ENCODE measurements at places on chromosomes 7 and 10.
A peak's percentile ranks its signal among the peaks of the same experiment; 100 is the strongest.

DNA sequence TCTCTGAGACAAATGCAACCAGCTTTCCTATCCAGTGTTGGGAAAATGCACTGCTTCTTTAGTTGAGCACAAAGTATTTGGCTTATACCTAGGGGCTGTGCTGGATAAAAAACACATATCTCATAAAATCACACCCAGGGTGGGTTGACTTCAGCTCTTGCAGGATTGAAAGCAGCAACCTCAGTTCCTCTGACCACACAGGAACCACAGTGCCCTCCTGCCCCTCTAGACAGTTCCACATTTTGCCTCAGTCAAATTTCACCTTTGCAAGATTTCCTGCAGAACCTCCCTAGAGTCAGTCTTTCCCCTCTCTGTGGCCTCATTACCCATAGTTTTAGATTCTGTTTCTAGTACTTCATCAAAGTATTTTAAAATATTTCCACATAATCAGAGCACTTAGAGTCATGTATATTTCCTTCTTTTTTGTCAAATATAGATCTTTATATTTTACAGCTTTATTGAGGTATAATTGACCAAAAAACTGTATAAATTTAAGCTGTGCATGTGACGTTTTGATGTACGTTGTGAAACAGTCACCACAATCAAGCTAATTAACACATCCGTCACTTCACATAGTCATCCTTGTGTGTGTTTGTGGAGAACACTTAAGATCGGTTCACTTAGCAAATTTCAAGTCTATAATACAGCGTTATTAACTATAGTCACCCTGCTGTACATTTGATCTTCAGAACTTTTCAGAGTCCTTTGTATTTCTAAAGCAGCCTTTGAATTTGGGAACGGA, 37.0 kb upstream of the EGR2 start:
- no peak for DNase-seq

DNA sequence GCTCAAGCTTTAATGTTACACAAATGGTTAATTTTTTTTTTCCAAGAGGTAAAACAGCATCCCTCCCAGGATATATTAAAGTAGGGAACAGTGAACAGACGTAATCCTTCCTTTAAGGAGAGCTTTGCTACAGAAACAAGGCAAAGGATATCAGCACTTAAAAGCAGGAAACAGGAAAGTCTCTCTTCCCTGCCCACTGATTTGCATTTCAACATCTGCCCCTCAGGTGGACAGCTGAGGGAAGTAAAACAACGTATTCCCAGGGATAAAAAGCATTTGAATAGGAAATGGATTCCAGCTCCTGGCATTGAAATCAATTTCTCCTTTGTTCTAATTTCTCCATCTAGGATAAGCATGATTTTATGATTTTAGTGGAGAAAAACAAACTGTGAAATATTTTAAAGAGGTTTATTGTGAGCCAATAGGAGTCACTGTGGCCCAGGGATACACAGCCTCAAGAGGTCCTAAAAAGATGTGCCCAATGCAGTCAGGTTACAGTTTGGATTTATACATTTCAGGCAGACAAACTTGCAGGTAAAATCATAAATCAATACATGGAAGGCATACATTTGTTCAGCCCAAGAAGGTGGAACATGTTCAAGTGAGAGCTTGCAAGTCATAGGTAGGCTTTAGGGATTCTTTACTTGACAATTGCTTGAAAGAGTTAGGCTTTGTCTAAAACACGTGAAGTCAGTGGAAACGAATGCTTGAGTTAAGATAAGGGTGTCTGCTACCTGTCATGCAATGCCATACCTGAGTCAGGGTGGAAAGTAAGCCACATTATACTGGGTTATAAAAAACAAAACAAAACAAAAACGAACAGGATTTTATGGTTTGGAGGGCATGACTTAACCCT, 286.2 kb upstream of the VWC2 start:
- DNase-seq = no peak

GRCh38 chr7:2698581-2699288, 10.7 kb downstream of the AMZ1 start:
- peak; percentile 65 for DNase-seq

DNA sequence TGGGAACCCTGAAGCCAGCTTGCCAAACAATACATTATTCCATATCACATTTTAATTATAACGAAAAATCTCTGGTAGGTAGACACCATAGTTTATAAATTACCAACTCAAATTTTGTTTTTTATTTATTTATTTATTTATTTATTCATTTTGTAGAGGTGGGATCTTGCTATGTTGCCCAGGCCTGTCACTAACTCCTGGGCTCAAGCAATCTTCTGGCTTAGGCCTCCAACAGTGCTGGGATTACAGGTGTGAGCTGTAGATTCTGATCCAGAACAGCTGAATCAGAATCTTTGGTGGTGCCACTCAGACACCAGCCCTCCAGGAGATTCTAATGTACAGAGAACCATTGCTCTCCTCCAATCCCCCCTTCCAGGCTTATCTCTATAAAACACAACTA, 1.7 kb downstream of the PON2 start:
- DNase-seq = no peak

- DNase-seq = peak; percentile 77
These were observed 70.8 kb upstream of the UCN3 start for GRCh38 chr10:5293691-5294550.

GRCh38 chr7:85521108-85521694, 334.3 kb upstream of the SEMA3D start:
- DNase-seq = no peak

DNA sequence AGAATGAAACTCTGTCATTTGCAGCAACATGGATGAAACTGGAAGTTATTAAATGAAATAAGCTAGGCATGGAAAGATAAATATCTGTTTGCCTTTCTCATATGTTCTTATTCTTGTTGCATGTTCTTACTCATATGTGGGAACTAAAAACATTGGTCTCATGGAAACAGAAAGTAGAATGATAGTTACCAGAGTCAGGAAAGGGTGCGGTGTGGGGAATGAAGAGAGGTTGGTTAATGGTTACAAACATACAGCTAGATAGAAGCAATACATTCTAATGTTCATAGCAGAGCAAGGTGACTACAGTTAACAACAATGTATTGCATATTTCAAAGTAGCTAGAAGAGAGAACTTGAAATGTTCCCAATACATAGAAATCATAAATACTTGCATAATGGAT, 105.1 kb downstream of the FAM107B start:
- no peak for DNase-seq

DNA sequence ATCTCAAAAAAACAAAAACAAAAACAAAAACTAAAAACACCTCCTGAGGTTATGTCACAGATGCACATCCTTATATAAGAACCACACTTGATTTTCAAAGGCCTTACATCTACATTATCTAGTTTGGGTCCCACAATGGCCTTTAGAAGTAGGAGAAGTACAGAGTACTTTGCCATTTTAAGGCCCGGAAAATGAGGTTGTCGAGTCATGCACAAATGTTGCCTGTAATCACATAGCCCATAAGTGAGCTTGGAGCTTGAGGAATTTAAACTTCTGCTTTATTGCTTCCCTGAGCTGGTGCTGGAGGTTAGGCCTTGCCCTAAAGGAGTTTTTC, 9.7 kb upstream of the MKRN1 start:
- no peak for DNase-seq

- DNase-seq = no peak
These were observed 470.8 kb upstream of the KCND2 start for GRCh38 chr7:119802147-119802546.

DNA sequence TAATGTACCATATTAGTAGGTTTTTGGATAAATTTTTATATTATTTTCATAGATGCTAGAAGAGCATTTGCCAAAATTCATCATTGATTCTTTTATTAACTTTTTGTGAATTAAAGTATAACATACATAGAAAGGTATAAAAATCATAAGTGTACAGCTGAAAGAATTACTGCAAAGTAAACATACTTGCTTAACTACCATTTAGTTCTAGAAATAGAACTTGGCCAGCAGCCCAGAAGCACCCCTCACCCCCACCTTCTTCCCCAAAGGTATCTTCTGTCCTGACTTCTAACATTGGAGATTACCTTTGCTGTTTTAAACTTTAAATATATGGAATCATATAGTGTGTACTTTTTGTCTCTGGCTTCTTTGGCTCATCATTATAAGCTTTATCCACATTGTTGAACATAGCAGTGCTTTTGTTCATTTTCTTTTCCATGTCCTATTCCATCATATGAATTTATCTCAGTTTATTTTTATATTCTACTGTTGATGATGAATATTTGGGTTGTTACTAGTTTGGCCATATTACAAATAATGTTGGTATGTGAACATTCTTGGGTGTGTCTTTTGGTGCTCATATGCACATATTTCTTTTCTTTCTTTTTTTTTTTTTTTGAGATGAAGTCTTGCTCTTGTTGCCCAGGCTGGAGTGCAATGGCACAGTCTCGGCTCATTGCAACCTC, 142.8 kb downstream of the ADK start:
- no peak for DNase-seq

- DNase-seq = no peak
These were observed 11.7 kb upstream of the HOXA2 start for GRCh38 chr7:27113991-27114769.

GRCh38 chr10:131769571-131770410, 131.0 kb upstream of the PPP2R2D start:
- DNase-seq = no peak

- DNase-seq = no peak
These were observed 137.3 kb downstream of the AGMO start for GRCh38 chr7:15424468-15424867.

DNA sequence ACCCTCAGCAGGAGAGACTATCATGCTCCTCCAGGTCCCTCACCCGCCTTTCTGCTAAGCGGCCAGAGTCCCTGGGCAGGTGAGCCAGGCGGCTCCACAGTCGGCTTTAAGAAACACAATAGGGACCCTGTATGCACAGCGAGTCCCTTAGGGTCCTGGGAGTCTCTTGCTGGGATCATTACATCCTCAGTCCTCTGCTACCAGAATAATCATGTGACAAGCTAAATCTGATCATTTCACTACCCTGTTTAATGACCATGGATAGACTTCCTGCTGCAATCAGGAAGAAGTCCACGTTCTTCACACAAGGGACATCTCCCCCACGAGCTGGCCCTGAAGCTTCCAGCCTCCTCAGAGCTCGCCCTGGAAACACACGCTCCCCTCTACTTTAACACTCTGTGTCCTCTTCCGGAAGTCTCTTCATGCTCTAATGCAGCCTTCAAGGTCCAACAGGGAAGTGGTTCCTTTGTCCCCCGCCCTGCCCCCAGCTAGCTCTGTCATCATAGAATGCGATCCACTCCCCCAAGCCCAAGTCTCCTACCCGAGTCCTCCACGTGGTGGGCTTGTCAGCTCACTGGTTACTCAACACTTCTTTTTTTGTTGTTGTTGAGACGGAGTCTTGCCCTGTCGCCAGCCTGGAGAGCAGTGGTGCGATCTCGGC, 101.5 kb downstream of the RNF216 start:
- DNase-seq = no peak

DNA sequence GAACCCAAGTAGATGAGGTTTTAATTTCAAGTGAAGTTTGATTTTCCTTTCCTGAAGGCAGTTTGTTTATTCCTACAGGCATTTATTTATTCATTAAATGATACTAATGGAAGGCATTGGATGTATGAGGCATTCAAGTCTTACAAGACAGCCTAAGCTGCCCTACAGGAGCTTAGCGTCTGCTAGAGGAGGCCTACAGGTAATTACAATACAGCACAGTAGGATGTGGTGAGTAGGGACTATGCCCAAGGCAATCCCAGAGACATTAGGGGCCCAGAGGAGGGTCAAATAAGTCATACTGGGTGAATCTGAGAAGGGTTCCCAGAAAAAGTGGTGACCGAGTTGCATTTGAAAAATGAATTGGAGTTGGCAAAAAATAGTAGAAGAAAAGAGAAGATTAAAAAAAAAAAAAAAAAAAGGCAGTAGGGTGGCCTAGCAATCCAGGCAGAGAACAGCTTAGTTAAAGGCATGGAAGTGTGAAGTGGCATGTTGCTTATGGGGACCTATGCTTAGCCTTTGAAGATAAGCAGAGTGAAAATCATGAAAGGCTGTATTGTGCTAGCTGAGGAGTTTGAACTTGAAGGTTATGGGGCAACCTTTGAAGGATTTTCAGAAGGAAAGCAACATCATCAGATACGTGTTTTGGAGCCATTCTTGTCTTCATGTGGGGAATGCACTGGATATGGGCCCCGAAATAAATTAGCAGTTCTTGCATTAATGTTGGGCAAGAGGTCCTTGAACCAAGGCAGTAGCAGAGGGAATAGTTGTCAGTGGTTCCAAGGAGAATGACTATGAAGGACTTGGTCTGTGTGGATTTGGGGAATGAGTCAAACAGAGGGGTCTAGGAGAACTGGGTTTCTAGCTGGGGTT, 65.5 kb downstream of the SNX10 start:
- DNase-seq = no peak

- DNase-seq = no peak
These were observed 233.0 kb downstream of the PTN start for GRCh38 chr7:137110535-137110934.

GRCh38 chr10:35409094-35409582, 72.8 kb downstream of the CCNY start:
- DNase-seq = no peak

DNA sequence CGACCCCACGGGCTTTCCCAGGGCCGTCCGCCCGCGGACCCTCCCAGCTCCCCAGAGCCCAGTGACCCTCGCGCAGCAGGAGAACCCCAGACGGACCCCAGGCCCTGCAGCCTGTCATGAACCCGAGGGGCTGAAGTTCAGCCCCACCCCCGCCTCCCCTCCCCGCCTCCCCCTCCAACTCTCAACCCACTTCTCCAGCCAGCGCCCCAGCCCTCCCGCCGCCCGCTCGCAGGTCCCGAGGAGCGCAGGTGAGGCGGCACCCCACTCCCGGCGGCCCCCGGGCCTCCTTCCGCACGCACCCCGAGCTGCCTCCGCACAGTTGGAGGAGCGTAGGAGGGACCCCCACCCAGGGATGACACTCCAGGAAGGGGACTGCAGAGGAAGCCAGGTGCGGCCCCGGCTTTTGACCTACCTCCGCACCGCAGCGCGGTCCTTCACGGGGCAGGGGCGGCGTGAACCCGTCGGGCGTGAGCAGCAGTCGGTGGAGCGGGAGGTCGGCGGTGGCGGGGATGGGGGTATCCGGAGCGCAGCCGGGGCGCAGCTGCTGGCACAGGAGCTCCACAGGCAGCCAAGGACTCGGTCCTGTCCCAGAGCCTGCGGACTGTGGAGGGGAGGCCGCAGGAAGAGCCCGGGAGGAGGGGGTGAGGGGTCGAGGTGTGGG, at the start of gene TMEM176A:
TSS of gene TMEM176A (plus strand) at position 189 of the 661 bp plus-strand sequence. CDS start 782 bp downstream, outside the sequence.
- peak; percentile 39 for DNase-seq

- no peak for DNase-seq
These were observed 145.4 kb downstream of the KIF20B start for GRCh38 chr10:89846786-89847185.
